ENCODE measurements at places on chromosomes 13 and 19.

- DNase-seq = peak; percentile 15
Observed at GRCh38 chr13:72953391-72953965, 105.3 kb upstream of the KLF5 start.

DNA sequence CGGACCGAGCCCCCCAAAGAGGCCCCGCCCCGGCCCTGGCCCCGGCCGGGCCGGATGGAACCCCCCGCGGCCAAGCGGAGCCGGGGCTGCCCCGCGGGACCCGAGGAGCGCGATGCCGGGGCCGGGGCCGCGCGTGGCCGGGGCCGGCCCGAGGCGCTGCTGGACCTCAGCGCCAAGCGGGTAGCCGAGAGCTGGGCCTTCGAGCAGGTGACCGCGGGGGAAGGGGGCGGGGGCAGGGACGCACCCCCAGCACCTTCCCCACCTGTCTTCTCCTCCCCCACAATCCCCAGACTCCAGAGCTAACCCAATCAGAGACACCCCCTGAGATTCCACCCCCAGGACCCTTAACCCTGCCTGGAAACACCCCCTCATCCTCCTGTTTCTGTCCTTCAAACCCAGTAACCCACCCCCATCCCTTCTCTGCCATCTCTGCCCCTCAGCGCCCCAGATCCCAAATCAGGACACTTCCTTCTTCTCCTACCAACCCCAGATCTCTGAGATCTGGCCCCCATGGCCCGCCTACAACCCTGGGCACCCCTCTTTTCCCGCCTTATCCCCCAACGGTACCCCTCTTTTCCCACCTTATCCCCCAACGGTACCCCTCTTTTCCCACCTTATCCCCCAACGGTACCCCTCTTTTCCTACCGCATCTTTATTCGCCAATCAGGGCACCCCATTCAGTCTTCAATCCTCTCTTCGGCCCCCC, 505 bp downstream of the ZSWIM4 start:
- DNase-seq = no peak

GRCh38 chr13:30665638-30666037, 47.9 kb downstream of the USPL1 start:
- no peak for DNase-seq

DNA sequence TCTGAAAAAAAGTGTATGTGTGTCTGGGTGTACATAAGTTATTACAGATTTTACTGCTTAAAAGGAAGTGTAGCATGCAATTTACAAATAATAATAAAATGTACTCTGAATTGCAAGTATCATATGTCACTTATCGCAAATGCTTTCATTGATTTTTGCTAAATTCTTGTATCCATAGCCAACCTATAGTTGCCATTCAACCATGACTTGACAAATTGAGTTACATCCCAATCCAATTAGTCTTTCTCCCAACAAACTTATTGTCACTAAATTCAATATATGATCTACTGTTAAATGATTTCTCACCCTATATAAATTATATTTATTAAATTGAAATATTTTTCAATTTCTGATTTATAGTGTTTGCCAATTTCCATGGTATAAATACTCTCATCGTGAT, 17.3 kb upstream of the SUPT20H start:
- no peak for DNase-seq

DNA sequence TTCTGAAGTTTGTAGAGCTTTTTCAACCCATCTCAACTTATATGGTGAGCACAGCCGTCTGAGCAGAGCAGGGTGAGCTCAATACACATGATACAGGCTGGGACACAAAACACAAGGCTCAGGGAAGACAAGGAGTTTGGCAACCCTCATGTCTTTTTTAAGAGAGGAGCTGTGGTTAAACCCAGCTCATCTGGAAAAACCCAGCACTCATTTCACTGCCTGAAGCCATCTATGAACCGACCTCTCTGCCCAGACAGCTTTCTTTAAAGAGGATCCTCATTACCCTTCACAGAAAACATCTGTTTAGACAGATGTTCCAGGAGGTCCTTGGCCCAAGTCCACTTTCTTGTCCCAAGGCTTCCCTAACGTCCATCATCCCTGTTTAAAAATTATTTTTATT, 170.0 kb upstream of the TSHZ3 start:
- no peak for DNase-seq

DNA sequence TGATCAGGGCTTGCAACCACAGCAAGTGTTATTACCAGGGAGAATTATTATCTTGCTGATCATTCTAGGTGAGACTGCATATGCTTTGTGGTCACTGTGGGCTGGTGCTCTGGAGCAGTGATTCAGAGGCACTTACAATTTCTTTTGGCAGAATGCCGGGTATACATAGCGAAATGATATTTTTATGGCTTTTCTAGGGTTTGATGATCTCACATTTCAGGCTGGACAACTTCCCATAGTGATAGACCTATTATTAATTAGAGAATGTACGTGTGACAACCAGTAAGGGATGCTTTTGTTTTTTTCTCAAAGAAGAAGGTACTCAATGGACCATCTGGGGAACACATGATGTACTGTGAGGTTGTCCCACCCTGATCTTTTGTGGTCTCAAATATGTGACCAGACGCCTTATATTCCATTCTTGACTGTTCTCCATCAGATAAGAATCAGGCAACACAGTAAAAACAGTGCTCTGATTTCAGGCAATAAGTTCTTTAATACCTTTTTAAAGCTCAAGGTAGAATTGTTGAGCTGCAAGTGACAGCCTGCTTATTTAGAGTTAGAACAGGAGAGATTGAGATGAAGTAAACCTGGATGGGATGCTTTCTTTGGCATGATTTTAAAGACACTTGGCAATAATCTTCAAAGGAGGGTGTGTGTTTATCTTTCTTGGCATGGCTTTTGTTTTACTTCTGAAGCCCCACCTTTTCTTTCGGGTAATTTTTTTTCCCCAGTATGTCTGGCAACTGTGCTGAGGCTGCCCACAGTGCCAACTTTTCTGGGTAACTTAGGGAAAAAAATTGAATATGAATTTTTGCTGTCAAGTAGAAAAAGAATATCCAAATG, 27.4 kb upstream of the SCEL start:
- DNase-seq = no peak

DNA sequence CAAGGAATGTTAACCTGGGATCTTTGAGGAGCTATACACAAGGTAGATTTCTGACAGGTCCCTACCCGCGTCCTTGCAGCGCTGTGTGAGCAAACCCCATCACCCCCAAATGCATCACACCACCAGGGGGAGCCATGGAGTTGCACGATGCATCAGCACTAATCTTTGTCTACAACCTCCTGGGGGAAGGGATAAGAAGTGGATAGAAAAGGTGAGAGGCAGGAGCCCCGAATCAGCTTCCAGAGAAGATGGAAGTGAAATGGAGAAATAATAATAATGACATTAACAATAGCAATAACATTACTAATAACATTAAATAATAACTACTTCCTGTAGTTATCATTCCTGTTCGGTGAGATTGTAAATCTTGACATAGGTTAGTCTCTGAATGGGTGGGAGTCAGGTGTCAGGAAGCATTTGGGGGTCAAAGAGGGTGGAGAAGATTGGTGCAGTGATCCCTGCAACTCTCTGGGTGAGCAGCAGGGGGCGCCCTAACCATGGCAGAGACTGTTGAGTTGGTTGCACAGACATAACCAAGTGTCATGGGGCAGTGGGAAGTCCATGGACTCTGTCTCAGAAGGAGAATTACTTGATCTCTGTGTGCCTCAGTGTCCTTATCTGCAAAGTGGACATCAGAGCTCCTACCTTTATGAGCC, 16.5 kb downstream of the SIGLEC7 start:
- no peak for DNase-seq

DNA sequence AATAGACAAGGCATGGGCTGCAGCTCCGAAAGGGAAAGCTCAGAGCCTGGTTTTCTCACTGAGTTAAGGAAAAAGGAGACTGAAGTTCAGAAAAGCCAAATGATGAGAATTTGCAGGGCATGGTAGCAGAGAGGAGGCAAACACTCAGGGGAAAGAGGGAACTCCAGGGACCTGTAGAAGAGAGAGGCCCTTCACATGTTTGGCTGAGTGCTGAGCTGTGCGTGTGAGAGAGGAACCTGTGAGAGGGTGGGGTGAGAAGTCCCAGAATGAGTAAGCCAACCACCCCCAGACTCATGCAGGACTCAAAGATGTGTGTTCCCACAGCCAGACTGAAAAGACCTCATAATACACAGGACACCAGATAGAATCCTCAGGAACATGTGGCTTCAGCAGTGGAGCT, 2.8 kb upstream of the CRYL1 start:
- DNase-seq = no peak

DNA sequence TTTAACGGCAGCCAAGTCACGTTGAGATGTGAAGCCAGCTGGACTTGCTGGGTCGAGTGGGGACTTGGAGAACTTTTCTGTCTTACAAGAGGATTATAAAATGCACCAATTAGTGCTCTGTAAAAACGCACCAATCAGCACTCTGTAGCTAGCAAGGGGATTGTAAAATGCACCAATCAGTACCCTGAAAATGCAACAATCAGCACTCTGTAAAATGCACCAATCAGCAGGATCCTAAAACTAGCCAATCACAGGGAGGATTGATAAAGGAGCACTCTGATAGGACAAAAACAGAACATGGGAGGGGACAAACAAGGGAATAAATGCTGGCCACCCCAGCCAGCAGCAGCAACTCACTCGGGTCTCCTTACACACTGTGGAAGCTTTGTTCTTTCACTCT, 337.6 kb upstream of the SLITRK5 start:
- no peak for DNase-seq

DNA sequence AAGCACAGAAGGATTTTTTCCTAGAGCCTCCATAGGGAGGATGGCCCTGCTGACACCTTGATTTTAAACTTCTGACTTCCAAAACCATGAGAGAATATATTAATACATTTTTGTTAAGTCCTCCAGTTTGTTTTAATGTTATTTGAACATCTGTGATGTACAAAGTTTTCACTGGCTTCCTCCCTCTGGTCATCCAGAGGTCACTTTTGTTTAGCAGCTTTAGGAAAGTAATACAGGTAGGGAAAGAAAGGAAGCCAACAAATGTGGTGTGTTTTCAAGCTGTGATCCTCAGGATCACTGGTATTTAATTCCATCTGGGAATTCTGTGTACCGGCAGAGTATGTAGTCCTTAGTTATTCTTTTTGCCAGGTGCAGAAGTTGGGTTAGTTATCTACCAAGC, 488.8 kb upstream of the ATXN8OS start:
- no peak for DNase-seq

DNA sequence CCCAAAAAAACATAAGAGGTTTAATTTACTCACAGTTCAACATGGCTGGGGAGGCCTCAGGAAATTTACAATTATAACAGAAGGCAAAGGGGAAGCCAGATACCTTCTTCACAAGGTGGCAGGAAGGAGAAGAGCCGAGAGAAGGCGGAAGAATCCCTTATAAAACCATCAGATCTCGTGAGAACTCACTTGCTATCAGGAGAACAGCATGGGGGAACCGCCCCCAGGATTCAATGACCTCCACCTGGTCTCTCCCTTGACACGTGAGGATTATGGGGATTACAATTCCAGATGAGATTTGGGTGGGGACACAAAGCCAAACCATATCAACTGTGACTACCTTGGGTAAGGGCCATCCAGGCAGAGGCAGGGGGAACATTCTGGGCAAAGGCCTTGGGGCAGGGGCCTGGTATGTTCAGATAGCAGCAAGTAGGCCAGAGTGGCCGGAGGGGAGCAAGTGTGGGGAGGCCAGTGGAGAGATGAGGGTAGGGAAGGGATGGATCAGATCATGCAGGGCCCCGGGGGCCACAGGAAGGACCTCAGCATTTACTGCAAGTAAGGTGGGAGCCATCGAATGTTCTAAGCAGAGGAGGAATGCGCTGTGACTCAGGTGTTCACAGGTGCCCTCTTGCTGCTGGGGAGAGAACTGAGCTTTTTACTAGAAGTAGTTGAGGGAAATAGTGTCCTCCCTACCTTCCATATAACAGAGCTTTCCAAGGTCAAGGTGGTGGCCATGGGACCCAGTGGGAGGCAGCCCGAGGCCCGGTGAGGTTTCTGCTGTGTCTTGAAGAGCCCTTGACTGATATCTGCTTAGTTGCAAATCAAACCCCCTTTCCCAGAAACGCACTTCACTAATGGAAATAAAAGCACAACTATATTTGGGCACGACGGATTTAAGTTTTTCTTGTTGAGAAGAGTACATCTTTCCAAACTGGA, 18.0 kb downstream of the RAB3D start:
- DNase-seq = no peak

DNA sequence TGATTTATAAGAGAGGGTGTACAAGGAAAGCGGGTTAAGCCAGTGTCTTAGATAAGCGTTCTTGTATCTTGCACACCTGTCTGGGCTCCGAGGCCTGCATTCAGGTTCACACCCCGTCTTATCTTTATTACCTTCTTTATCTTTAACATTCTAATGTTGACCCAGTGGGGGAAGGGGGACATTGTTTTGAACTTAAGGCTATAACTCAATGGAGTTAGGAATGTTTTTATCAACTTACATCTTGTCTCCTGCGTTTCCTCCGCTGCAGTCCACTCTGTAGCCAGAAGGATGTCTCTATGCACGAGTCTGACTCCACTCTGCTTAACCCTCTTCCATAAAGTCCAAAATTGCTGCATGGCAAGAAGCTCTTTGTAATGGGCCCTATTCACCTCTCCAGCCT, 71.2 kb downstream of the FGF9 start:
- DNase-seq = no peak

- no peak for DNase-seq
Observed at GRCh38 chr19:29664753-29665214, 477 bp upstream of the PLEKHF1 start.

DNA sequence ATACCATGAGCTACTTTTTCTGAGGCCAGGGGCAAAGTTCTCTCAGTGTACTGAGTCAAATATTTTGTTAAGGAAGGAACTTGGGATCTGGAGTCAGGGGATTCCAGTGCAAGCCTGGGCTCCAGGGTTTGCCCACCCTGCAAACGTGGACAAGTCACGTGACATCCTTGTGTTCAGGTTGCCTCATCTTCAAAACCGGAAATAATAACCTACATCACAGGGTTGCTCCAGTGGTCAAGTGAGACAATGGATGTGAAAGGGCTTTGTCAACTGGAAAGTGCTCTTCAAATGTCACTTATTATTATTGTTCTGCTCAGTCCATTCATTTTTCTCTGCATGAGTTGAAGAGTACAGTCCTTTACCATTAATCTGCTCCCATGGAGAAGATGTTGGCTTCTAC, 414.9 kb downstream of the COG6 start:
- DNase-seq = no peak

DNA sequence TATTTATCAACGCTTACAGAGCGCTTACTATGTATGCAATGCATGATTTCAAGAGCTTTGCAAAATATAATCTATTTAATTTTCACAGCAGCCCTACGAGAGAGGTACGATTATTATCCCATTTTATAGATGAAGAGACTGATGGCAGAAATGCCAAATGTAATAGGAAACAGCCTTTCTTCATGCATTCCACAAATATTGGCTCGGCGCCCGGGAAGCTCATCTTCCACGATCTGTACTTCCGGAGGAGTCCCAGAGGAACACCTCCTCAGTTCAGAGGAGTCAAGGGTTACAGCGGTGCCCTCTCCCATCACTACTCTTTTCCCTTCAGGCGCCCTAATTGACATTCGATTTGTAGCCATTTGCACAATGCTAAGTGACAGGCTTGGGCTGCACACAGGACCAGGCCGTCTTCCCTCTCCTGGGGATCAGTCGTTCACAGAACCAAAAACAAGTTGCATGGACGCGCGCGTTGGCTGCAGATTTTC, 1.1 kb upstream of the ARHGAP35 start:
- DNase-seq = no peak

All from NCI-H748 treated with DMSO at 0.1 percent for 48 hours (cell line).